ENCODE measurements at places on chromosomes 1 and 21.
A peak's percentile ranks its signal among the peaks of the same experiment; 100 is the strongest.

GRCh38 chr1:198937231-198938031 lies 298.6 kb downstream of the PTPRC start:
- DNase-seq, result peak; percentile 76

DNA sequence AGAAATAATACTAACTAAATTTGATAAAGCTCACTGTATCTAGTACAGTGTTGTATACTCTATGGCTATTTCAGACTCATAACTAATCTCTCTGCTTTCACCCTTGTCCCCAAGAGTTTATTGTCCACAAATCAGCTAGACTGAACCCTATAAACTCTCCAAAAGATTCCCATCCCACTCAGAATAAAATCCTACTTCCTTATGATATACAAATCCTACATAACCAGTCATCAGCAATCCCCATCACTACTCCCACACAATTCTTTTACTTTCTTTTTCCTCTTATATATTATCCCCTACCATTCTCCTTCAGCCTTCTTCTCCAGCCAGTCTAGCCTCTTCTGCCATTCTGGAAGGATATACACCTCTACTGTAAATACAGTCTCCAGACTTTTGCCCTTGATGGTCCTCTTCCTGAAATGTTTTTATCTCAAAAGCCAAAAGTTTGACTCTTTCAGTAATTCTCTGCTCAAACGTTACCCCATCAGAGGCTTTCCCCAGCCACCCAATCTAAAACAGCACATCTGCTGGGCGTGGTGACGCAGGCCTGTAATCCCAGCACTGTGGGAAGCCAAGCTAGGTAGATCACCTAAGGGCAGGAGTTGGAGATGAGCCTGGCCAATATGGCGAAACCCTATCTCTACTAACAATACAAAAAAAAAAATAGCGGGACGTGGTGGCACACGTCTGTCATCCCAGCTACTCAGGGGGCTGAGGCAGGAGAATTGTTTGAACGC lies 41.6 kb downstream of the ABL2 start:
- DNase-seq, result no peak

DNA sequence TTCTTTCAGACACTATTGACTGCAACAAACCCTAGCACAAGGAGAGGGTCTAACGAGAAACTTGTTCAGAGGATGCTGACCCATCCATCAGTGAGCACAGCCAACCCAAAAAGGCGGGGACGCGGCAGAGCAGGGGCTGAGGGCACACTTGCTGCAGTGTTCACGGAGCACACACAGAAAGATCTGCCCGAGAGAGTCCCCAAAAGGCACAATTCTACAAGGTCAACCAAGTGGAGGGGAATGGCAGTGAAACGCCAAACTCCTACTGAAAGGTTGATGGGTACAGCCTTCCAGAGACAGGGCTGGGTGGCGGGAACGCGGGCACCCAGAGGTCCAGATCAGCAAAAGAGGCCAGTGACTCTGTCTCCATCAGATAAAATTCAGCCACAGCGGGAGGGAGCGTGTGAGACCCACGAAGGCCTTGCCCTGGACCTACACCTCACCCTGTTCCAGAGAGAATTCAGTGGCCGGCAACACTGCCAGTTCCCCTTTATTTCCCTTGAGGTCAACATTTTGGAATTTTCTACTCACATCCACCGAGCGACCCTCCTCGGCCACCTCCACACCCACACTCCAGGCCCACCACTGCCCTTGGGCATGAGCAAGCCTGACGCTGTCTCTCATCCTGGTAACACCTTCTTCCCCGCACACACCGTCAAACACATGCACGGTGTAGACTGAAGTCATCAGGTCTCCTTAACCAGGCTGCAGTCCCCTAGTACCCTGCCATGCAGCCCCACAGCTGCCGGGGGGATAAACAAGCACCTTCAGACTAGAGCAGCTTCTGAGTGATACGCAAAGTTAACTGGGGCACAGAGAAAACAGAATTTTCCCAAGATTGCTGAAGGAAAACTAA lies 5.5 kb downstream of the GNG4 start:
- DNase-seq, result no peak

DNA sequence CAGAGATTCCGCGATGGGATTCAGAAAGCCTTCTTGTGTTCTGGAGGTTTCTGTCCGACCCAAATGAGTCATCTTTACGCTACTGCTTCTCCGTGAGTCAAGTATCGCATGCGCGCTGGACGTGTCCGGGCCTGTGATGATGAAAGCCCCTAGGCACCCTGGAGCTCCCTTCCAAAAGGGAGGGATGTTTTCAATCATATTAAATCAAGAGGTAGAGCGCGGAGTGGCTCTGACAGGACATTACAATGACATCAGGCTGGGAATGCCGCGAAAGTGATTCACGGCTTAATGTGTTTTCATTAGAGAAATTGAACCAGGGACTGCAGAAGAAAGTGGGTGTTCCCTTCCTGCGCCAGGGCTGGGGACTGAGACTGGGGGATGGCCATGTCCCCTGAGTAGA lies 48.5 kb downstream of the AJAP1 start:
- DNase-seq, result no peak

- no peak for DNase-seq
These were observed 243.9 kb downstream of the KAZN start for GRCh38 chr1:14842361-14842760.

GRCh38 chr21:42460391-42461184 lies 35.4 kb downstream of the RSPH1 start:
- peak; percentile 39 for DNase-seq

GRCh38 chr1:172244865-172245264 lies 175.6 kb upstream of the C1orf105 start:
- no peak for DNase-seq

- no peak for DNase-seq
These were observed 360.7 kb downstream of the TBX15 start for GRCh38 chr1:118627435-118627834.

- no peak for DNase-seq
These were observed 48.0 kb downstream of the BACH1 start for GRCh38 chr21:29346771-29347170.

DNA sequence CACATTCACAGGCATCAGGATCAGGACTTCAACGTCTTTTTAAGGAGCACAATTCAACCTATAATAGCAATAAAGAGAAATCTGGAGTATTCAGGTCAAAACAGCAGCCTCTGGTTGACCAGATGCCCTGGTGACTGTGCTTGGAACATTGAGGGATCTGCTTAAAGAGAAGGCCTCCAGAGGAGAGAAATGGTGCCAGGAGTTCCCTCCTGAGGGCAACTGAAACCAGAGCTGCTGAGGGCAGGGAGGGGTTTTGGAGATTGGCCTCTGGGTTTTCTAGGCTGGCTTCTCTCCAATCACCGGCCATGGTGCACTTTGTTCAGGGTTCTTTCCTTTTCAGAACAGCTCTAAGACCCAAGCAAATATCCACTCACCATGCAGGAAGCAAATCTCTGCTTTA lies 190.7 kb upstream of the KIAA0040 start:
- no peak for DNase-seq

GRCh38 chr1:87786861-87787545 lies 458.3 kb downstream of the LMO4 start:
- DNase-seq, result no peak

DNA sequence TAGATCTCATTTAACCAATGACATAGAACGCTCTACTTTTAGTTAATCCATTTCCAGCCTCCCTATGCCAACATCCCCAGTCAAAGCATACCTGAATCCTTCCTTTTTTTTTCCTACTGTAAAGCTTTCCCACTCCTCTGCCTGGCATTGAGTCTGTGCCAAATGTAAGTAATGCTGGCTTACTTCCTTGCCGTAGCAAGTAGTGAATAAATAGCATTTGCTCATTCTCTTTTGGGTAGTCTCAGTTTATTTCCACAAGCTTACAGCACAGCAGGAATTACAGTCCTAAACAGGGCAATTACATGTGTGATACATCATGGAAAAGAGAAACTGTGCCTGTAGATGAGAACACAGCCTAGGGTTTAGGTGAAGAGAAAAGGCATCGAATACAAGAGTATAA lies 352.6 kb upstream of the NEGR1 start:
- DNase-seq, result no peak

GRCh38 chr1:205907794-205908193 lies 35.5 kb downstream of the SLC26A9 start:
- no peak for DNase-seq

DNA sequence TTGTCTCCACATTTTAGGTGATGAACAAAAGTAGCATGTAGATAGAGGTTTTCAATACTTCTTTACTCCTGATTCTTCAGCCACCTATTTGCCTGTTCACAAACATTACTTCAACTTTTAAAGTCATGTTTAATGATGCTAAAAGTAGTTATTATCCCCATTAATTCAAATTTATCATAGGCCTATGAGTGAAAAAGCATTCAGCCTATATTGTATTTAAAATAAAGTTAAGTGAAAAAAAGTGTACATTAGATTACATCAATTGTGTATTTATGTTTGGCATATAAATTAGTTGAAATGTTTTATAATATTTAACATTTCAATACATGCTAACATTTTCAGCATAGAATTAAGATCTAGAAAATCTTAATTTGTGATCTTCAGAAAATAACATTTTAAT lies 10.5 kb downstream of the CDKN2C start:
- DNase-seq, result no peak

GRCh38 chr1:184113251-184113650 lies 61.7 kb downstream of the TSEN15 start:
- DNase-seq, result no peak

GRCh38 chr1:113983391-113983790 lies 4.1 kb downstream of the OLFML3 start:
- no peak for DNase-seq

- DNase-seq, result peak; percentile 82
These were observed 841 bp downstream of the ADSS2 start for GRCh38 chr1:244450597-244451538.

DNA sequence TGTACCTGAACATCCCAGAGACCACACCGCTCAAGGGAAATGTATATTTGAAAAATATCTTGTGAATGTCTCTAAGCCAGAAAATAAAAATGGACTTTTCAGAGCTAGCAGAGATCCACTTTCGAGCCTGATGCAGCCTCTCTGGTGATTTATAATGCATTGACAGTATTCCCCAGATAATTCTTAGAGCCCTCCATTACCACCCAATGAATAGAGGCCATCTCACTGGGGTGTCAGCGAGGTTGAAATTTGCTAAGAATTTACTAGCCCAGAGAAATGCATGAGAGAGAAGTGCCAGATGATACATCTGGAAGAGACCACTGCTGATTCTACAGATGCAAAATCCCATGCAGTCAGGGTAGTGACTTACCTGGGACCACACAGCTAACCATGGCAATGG lies 25.5 kb upstream of the NTPCR start:
- no peak for DNase-seq

GRCh38 chr1:228923973-228924686 lies 188.9 kb downstream of the RHOU start:
- no peak for DNase-seq

DNA sequence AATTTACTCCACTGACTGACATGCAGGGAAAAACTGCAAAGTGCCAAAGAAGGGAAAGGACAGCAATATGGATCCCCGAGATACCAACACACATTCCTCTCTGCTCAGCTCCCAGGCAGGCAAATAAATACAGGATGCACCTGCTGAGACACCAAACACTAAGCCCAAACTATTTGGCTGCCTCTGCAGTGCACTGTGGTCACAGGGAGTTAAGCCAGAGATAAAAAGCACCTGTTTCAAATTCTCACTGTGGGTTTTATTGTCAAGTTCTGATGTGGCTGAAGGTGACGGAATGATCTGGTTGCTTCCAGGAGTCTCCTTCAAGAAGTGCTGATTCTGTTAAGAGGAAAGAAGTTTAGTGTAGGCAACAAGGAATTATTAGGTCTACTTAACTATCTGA lies 17.7 kb downstream of the TEX38 start:
- DNase-seq, result no peak

- DNase-seq, result no peak
These were observed 19.7 kb upstream of the ATP6V1G3 start for GRCh38 chr1:198560161-198560560.

DNA sequence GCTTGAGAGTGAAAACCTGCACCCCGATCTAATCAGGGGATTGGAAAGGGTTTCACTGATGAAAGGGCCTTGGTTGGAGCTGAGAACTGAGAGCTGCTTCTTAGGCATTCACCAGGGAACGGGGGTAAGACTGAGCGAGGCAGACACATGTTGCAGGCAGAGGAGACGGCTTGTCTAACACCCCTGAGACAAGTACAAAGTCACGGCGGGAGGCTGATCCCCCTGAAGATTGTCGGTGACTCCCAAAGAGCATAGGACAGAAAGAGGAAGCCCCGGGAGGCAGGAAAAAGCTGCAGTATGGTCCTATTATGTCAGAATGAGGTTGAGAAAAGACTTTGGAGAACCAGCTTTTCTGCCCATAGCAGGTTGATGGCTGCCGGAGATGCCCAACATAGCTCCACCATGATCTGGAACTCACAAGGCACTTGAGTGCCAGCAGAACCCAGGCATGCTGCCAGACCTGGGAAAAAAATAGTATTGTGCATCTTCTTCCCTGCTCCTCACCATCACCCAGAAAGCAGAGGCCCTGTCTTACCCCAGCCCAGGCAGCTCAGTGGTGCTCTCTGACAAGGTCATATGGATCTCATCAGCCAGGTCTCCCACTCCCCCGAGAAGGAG lies 463.9 kb upstream of the PROX1 start:
- peak; percentile 78 for DNase-seq

DNA sequence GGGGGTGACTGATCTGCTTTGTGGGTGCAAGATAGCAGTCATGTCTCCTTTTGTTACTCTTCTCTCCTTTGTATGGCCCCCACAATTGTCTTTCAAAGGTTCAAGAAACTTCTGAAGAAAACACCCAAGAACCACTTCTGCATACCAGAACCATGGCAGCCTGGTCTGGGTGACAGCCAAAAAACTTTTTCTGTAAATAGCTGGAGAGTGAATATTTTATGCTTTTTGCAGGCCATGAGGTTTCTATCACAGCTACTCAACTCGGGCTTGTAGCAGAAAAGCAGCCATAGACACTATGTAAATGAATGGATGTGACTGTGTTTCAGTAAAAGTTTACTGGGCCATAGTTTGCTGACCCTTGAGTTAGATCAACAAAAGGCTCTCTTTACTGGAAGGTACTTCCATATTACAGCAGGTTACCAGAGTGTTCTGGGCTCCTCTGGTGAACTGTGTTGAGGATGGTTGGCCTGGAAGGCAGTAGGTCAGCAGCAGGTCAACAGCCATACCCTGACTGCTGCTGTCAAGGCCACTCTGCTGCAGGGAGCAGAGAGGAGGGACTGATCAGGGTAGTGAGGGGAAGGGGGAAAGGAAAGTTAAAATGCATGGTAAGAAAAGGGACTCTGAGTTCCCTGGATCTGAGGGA lies 116.4 kb downstream of the GDAP2 start:
- no peak for DNase-seq

GRCh38 chr1:51924455-51924854 lies 45.9 kb upstream of the NRDC start:
- no peak for DNase-seq

DNA sequence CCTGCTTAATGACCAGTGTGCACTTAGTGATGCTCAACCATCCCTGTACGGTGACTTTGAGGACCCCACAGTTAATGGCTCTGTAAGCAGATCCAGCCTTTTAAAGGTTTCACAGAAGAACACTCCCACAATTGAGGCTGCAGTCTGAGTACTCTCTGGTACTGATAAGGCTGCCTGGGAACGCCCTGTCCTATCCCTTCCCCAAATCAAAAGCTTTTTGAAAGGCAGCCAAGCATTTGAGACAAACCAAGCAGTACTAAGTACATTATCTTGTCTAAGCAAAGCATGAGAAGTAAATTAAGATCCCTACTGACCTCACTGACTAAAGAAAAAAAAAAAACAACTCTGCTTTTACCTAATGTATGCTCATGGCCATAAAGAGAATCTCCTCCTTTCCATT lies 60.7 kb downstream of the SH3GLB1 start:
- DNase-seq, result no peak

All from cardiac septum (tissue), 1 donor.